ENCODE measurements at places on chromosomes 5 and 9.

GRCh38 chr9:20419533-20419932, 202.8 kb downstream of the MLLT3 start:
- no peak for DNase-seq

GRCh38 chr5:8012131-8012977, 143.4 kb downstream of the MTRR start:
- no peak for DNase-seq

- no peak for DNase-seq
Measured at GRCh38 chr5:56974241-56974640, 22.3 kb upstream of the MIER3 start.

DNA sequence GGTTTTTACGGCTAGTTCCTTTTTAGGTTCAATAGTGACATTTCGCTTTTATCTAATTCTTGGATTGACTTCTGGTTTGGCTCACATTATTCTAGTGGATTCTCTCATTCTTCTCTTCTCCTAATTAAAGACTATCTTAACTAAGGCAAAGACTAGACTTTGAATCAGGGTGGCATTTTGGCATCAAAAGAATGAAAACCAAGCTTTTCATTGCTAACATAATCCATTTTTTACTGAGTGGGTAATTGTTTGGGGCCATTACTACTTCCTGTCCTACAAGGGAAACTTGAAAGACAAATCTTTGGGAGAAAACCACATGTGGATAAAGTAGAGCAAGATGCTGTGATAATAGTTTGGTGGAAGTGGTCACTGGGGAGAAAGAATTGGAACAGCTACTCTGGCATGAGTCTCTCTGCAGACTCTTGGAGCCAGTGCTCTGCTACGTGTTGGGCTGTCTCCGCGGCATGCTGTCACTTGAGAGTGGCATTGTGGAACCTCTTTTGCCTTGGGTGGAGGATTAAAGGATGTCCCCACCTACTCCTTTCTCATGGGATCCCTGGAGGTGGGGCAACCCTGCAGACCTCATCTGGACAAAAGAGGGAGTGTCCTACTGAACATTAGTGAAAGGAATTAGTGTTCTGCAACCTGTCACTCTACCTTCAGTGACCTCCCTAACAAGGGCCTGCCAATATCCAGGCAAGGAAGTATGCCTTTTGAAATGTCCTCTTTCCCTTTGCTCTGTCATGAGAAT, 280.4 kb downstream of the PSAT1 start:
- no peak for DNase-seq

GRCh38 chr9:37706290-37706689, 47.3 kb upstream of the TRMT10B start:
- no peak for DNase-seq

GRCh38 chr5:64632251-64632650, 58.1 kb upstream of the SHISAL2B start:
- DNase-seq, result peak; percentile 86

GRCh38 chr5:10912435-10912834, 151.4 kb upstream of the DAP start:
- no peak for DNase-seq

- no peak for DNase-seq
Measured at GRCh38 chr5:169754737-169755136, 117.7 kb downstream of the DOCK2 start.

DNA sequence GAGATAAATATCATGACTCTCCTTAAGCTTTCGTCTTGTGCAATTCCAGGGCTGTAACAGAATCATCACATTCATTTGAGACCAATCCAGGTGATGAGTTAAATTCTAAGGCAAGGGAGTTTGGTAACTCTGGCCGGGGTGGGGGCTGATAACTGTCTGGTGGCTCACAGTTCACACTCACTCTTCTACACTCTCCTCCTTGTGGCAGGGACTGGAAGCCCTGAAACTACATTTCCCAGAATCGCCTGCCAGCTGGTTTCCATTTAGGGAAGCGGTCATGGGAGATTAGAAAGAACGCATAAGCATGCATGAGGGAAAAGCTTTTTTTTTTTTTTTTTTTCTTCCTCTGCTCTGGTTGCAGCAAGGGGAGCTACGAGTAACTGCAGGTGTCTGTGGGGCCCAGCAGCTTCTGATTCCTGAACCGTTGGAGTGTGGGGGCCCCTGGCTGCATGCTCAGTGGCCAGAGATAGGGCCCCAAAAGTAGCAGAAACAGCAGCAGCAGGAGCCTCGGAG, 154.8 kb upstream of the TBC1D2 start:
- DNase-seq, result no peak

DNA sequence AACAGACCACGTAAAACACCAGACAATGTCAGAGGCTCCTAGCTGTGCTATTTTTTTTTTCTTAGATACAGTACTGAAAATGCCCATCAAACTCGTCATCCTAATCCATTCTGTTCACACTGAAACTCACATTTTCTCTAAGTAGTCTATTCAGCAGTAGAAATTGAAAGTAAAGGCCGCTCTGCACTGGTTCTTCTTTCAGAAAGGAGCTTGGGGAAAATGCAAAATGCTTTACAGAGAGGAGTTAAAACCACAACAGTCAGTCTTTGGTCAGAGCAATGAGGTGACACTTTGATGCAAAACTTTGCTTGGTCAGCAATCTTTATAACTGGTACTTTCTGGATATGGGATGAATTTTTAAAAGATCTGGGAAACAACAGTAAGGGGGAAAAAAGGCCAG, 43.8 kb upstream of the SUSD1 start:
- DNase-seq, result no peak

DNA sequence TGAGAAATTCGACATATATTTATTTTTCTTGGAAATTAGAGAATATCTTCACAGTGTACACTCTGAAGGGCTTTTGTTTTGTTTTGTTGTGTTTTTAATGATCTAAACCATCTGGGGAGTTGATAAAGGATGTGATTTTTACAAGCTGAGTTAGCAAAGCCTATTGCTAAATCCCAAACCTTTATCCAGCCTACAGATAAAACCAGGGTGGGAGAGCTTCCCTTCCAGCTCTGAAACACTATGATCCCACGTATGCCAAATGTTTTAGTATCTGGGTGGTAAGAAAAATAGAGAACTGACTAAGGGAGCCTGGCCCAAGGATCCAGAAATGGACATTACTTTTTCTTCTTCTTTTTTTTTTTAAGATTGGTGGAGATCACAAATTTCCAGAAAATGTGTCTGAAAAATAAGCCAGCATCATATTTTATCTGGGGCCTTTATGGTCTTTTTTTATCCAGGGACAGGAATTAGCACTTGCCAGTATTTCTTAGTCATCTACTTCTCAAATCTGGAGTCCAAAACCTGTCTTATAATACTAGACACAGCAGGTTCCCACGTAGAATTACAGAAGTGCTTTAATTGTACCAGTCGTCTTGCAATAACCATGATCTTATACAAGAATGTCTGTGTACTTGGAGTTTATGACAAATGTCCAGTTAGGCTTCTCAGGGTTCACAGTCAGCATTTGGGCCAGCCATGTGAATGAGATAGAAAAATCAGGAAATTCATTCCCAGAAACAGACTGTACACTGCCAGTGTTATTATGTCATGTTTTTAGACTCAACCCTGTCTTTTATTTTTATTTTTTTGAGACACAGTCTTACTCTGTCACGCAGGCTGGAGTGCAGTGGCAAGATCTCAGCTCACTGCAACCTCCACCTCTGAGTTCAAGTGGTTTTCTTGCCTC, 290.8 kb upstream of the MPDZ start:
- no peak for DNase-seq

- no peak for DNase-seq
Measured at GRCh38 chr5:56050551-56051255, 55.9 kb upstream of the IL6ST start.

DNA sequence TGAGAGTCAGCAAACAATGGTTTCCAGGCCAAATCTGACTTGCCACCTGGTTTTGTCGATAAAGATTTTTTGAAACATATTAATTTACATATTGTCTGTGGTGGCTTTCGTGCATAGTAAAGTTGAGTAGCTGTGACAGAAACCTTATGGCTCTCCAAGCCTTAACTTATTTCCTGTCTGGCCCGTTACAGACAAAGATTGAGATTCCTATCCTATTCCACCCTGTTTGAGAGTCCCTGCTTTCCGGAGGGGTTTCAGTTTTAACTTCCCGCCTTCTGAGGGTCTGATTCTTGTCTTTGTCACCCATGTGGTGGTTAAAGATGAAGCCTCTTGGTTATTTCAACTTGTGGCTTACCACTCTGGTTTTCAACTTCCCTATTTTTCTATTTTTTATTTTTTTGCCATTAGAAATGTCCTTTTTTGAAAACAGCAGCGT, 11.4 kb downstream of the OTULIN start:
- DNase-seq, result no peak

DNA sequence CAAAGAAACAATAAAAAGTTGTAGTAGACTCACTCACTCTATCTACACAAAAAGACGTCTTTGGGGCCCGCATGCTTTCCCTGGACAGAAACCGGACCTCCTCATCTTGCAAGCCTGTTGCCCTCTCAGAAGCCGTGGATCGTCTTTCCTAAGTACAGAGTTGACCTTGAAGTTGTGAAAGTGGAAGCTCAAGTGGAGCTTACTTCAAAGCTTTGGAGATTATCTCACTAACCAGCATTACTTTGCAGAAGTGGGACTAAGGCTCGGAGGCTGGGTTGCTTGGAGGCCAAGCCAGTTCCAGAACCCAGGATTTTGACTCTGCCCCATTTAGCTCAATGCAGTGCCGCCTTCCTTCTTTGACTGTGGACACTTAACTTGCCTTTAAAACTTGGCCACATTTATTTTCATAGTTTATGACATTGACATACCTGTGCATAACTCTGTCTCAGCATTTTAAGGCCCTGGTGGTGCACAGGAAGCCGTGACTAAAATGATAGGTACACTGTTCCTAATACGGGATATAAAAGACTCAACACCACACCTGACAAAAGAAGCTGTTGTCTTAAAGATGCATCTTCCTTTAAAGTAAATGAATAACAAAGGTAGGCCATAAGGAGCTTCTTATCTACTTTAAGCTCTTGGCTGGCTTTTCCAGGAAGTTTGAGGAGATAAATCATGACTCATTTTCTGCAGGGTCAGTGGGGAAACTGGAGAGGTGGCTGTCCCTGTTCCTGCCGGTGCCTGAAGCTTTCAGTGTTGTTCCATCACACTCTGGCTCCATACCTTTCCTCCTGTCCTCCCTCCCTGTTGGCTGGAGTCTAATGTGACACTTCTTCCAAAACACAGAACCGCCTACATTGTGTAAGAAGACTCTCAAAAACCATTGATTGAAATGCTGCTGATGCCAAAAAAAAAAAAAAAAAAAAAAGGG, 10.7 kb downstream of the SLC25A25 start:
- no peak for DNase-seq
